Foreskin keratinocyte (primary cell): ENCODE measurements at places on chromosomes 1 and 21. TPM values are rescaled to one million over a fixed set of nuclear protein-coding genes. Genes with fewer than 3 reads are reported as not detected.

TCEA3 gene
- 0.71 and 1.4 TPM in 2 replicates for total RNA-seq

TTC3 gene
- total RNA-seq, result 60.8 and 72.0 TPM in 2 replicates

DNA sequence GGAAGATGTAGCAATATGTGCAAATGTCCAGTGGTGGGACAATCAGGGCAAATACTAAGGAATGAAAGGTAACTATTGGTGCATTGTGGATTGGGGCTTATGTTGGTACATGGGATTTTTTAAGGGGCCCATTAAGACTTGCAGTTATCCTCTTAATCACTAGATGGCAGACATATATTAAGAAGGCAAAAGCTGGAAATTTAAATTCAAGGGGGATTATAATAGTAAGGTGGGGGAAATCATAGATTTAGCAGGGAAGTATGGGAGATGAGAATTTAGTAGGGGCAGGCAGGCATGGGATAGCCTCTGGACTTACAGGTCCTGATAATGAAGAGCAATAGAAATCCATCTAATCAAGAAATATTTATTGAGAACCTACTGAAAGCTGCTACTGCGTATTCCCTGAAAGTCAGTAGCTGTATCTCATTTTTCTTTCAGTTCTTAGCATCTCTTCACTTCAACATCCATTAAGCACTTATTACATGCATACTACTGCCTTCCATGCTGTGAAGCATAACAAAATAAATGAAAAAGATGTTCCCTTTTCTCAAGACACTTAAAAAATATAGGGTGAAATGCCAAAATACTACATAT is 251.8 kb downstream of the CRB1 start:
- no peak for DNase-seq

GRCh38 chr1:88985032-88985431 is 7.4 kb downstream of the KYAT3 start:
- DNase-seq, result peak; percentile 95

DNA sequence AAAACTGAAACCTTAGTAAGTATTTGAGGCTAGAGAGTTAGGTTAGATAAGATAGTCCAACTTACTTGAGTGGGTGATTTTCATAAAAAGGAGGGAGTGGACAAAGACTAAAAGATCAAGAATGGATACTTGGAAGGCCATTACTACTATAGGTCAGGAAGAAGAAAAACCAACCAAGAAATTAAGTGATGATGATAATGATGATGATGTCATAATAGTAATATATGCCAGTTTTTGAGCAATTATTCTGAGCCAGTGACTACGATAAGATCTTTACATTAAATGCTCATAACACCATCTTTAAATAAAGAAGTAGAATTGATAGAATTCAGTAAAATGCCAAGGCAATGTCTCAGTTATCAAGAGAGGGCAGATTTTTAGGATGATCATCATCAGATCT is 430.7 kb upstream of the ADAMTS5 start:
- DNase-seq, result no peak

DNA sequence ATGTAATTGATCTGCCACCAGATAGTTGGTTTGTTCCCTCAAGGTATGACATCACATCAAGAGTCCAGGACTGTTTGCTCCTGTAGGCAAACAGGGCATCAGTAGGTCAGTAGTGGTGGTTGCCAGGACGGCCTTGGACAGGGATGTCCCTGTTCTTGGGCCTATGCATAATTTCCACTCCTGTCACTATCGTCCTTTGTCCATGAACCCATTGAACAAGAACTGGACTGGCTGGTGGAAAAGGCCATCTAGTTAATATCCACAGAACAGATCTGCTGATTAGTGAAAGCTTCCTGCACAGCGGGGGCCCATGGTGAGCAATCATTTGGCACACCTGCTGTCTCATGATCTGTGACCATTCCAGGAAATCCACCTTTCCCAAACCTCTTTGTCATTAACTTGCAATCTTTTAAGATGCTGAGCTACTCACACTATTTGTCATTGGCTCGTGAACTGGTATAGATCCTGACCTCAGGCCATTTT is 12.4 kb upstream of the BSDC1 start:
- DNase-seq, result peak; percentile 28

DNA sequence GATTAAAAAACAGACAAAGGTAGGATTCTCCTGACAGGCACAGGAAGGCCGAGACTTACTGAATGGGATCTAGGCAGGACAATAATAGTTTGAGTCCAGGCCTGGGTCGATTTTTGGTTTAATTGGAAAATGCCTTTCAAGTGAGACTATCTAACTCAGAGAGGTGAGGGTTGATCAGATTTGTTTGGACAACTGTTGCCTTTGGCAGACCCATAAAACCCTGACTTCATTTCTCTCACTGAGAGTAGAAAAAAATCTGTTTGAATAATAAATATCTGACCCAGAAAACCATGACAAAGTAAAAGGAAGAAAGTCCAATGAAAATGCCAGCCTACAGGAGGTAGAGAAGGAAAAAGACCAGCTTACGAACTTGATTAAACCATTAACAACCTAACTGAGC is 12.3 kb upstream of the SLC30A10 start:
- no peak for DNase-seq

DNA sequence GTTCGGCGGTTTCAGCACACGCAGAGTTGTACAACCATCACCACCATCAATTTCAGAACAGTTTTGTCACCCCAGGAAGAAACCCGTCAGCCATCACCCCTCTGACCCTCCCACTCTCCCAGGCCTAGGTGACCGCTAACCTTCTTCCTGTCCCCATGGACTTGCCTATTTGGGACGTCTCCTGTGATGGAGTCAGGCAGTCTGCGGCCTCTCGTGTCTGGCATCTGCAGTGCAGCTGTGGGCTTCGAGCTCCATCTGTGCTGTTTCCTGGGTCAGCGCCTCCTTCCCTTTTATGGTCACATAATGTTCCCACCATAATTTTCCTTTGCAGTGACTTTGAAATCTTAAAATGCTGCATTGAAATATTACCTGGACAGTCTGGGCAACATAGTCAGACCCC is 24.4 kb downstream of the SLC45A1 start:
- DNase-seq, result no peak

DNA sequence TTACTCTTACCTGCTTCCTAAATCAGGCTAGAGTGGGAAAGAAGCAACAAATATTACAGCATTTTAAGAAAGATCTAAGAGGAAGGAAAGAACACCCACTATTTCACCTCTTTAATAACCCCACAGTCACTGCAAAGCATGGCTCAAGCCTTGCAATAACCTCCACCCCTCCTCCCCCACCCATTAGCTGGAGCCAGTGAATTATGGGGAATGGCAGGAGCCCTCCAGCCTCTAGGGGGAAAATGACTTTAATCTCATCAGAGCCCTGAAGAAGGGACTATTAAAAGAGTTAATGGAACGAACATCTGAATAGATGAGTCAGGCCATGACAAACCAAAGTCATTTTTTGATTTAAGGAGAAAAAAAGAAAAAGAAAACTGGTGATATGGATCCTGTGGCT is 630.7 kb upstream of the PLXNA2 start:
- DNase-seq, result no peak
